Stimulated activated CD8-positive, alpha-beta memory T cell treated with anti-CD3 and anti-CD28 coated beads, Interleukin-7, amount 100 ng/mL, for 24 hours (primary cell): ENCODE measurements at places on chromosomes 13 and 19.

DNA sequence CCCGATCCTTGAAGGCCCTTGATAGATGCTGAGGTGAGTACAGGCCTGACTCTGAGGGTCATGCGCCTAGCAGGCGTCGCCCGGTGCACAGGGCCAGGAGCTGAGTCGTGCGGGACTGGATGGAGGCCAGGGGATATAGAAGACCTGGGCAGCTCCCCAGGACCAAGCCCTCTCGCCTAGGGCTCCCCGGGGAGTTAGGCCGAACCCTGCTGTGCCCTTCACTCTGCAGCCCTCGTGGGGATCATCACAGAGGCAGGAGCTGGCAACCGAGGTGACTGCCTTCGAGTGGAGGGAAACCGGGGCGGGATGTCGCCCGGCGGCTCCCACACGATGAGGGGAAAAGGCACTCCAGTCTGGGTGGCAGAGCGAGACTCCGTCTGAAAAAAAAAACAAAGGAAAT lies 11.7 kb downstream of the CSNK1G2 start:
- no peak for DNase-seq

DNA sequence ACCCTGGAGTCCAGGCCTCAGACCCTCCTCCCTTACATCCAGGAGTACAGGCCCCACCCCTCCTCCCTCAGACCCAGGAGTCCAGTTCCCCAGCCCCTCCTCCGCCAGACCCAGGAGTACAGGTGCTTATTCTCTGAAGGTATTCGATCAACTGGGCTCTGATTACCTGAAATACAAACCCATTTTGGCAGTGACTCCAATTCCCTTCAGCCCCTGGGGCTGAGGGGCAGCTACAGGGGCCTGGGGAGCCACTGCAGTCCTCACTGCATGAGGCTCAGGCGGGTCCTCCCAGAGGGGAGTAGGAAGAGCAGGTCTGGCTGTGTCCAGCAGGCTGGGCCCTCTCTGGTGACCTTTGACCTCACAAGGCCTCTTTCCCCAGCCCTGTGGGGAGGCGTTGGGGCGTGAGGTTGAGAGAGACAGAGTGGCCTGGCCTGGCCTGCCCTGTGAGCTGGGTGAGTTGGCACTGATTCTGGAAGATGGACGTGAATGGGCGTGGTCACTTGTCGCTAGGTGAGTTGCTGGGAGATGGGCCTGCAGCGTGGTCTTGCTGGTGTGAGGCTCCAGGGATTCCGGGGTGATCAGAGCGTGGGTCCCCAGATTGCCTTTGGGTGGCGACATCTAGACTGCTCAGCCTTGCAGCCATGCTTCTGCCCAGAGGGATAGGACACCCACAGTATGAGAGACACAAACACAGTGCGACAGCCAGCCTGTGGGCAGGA lies 3.1 kb downstream of the BCAT2 start:
- no peak for DNase-seq

GRCh38 chr13:76954538-76954937 lies 6.2 kb downstream of the ACOD1 start:
- no peak for DNase-seq

GRCh38 chr13:47109028-47109427 lies 212.2 kb upstream of the HTR2A start:
- no peak for DNase-seq

GRCh38 chr19:4583961-4584669 lies 24.6 kb upstream of the SEMA6B start:
- no peak for DNase-seq
